ENCODE measurements at places on chromosomes 13 and 19.

- DNase-seq, result no peak
Measured at GRCh38 chr19:56099638-56100539, 21.2 kb downstream of the ZNF787 start.

- no peak for DNase-seq
Measured at GRCh38 chr13:109665240-109665639, 121.1 kb downstream of the IRS2 start.

DNA sequence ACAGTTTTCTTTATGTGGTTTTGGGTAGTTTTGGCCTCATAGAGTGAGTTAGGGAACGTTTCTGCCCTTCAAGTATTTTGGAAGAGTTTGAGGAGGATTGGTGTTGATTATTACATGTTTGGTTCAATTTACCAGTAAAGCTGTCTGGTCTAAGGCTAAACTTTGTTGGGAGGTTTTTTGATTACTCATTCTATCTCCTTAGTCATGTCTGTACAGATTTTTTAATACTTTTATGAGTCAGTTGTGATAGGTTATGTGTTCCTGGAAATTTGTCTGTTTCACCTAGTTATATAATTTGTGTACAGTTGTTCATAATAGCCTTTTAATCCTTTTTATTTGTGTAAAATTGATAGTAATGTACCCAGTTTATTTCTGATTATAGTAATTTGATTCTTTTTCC is 20.4 kb downstream of the RNF17 start:
- no peak for DNase-seq

DNA sequence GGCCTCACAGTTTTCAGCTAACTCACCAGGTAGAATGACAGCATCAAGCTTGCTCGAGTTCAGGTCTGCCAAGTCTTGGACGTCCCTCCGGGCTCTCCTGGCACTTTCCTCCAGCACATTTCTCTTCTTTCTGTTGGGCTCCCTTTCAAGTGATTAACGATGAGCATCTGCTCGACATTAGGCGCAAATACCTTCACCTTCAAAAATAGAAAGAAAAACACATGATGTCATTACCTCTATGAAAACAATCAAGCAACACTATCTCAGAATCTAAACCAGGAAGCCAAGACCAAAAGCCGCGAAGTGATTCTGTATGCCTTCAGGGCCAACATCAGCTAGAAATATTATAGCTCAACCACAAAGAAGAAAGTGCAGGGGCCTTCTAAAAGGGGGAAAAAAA is 15.4 kb upstream of the CLN5 start:
- DNase-seq, result peak; percentile 58

GRCh38 chr19:52297601-52298364 is 814 bp downstream of the ZNF480 start:
- DNase-seq, result peak; percentile 13

DNA sequence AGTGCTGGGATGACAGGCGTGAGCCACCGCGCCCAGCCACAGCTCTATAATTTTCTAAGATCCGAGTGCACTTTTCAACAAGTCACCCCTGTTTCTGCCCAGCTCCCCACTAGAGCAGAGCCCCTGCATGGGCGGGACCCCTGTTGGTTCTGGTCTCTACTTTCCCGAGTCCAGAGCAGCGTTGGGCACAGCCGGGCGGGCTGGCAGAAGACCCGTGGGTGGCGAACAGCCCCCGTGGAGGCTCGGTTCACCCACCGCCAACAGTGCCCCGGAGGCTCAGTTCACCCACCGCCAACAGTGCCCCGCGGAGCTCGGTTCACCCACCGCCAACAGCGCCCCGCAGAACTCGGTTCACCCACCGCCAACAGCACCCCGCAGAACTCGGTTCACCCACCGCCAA is 40.8 kb downstream of the ADPRHL1 start:
- no peak for DNase-seq

DNA sequence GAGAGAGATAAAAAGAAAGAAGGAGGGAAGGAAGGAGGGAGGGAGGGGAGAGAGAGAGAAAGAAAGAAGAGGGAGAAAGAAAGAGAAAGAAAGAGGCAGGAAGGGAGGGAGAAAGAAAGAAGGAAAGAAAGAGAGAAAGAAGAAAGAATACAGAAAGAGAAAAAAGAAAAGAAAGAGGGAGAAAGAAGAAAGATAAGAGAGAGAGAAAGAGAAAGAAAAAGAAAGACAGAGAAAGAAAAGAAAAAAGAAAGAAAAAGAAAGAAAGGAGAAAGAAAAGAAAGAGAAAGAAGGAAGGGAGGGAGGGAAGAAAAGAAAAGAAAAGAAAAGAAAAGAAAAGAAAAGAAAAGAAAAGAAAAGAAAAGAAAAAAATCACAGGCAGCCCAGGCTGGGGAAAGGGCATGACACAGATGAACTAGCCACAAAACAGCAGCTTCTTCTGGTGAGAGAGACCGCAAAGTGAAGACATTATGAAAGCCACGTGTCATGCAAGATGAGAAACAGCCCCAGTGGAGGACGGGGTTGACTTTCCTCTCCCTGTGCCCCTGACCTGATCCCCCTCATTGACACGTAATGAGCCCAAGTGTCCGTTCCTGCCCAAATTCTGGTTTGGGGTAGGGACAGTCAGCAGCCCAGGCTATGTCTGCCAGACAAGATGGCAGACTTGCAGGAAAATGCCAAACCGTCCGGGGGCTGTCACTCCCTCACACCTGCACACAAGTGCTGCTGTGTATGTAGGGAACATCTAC is 102.1 kb downstream of the INSR start:
- peak; percentile 12 for DNase-seq

Data from EL (cell line).